ENCODE measurements at places on chromosomes 5 and 9.

DNA sequence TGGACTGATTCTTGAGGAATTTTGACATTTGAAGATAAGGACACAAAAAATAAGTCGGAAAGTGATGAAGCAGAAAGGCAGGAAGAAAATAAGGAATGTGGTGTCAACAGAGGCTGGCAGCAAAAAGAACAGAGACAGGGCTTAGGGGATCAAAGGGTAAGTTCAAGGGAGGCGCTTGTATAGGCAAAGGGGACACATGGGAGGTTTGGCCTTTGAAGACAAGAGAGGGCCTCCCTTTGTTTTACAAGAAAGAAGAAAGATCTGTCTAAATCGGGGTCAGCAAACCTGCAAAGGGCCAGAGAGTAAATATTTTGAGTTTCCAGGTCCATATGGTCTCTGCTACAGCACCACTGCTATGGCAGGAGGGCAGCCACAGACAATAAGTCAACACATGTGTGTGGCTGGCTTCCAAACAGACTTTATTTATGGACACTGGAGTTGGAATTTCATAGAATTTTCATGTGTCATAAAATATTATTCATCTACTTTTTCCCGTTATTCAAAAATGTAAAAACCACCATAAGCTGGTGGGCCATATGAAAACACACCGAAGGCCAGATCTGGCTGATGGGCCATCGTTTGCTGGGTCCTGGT, 112.0 kb upstream of the FBXL7 start:
- DNase-seq = no peak

GRCh38 chr5:31880449-31880848, 241.5 kb downstream of the PDZD2 start:
- no peak for DNase-seq

GRCh38 chr5:141845371-141845851, 32.8 kb downstream of the PCDH1 start:
- DNase-seq = peak; percentile 44

DNA sequence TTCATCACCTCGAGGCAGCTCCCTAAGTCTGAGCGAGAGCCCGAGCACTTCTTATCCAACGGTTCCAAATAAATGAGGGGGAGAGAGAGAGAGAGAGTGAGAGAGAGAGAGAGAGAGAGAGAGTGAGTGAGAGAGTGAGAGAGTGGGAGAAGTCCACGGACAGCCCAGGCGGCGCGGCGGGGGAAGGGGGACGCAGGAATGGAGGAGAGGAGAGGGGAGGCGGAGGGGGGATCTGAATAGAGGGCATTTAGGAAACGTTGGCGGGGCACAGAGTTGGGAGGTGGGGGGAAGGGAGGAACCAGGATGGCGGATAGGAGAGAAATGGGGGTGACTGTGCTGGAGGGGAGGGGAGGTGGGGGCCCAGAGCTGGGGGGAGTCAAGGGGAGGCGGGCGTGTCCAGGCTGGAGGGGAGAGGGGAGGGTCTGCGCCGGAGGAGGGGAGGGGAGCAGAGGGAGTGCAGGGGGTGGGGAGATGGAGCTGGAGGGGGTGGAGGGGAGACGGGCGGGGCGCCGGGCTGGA, 398 bp upstream of the BASP1 start:
- no peak for DNase-seq

Measured in HuH-7 (cell line).